Body of pancreas (tissue), 4 donors: ENCODE measurements at places on chromosomes 13 and 19. TPM values are rescaled to one million over a fixed set of nuclear protein-coding genes. Genes with fewer than 3 reads are reported as not detected.
A peak's percentile ranks its signal among the peaks of the same experiment; 100 is the strongest.

GRCh38 chr13:31967155-31967554 is 64.4 kb upstream of the FRY start:
- no peaks in the 10 kb centered on the region for H3K27me3 ChIP-seq
- no peak overlapping the region for H3K27ac ChIP-seq
- no peak for DNase-seq
- no peak overlapping the region for H3K4me3 ChIP-seq
- no peaks in the 10 kb centered on the region for H3K36me3 ChIP-seq

GRCh38 chr19:45814166-45814780 is 835 bp downstream of the RSPH6A start:
- no peak for DNase-seq
- H3K27ac ChIP-seq, result no peak overlapping the region
- no peaks in the 10 kb centered on the region for H3K36me3 ChIP-seq
- H3K4me3 ChIP-seq, result no peak overlapping the region
- H3K4me1 ChIP-seq, result peaks cover 6% of the 10 kb centered on the region

GRCh38 chr13:48404952-48405351 is 8.0 kb downstream of the LPAR6 start:
- no peak for DNase-seq
- no peaks in the 10 kb centered on the region for H3K36me3 ChIP-seq
- no peak overlapping the region for H3K4me3 ChIP-seq
- H3K27me3 ChIP-seq, result no peaks in the 10 kb centered on the region
- peaks cover 4% of the 10 kb centered on the region for H3K4me1 ChIP-seq
- H3K27ac ChIP-seq, result no peak overlapping the region

- no peak overlapping the region for H3K4me3 ChIP-seq
- no peaks in the 10 kb centered on the region for H3K36me3 ChIP-seq
These were observed 23.1 kb downstream of the CACNA1A start for GRCh38 chr19:13483215-13483614.

- no peak overlapping the region for H3K4me3 ChIP-seq
- DNase-seq, result no peak
- no peaks in the 10 kb centered on the region for H3K36me3 ChIP-seq
- H3K4me1 ChIP-seq, result no peaks in the 10 kb centered on the region
These were observed 73.1 kb downstream of the FLT1 start for GRCh38 chr13:28421676-28422410.

- H3K27me3 ChIP-seq, result no peaks in the 10 kb centered on the region
- H3K4me1 ChIP-seq, result no peaks in the 10 kb centered on the region
- H3K27ac ChIP-seq, result no peak overlapping the region
These were observed 25.6 kb upstream of the PCCA start for GRCh38 chr13:100063333-100063732.

GRCh38 chr19:7733376-7733775 is 1.5 kb upstream of the CLEC4G start:
- H3K27ac ChIP-seq, result no peak overlapping the region
- DNase-seq, result no peak
- no peaks in the 10 kb centered on the region for H3K4me1 ChIP-seq
- H3K27me3 ChIP-seq, result no peaks in the 10 kb centered on the region
- H3K36me3 ChIP-seq, result no peaks in the 10 kb centered on the region

- H3K4me3 ChIP-seq, result no peak overlapping the region
- H3K27ac ChIP-seq, result no peak overlapping the region
- H3K4me1 ChIP-seq, result no peaks in the 10 kb centered on the region
These were observed 16.8 kb downstream of the FPR2 start for GRCh38 chr19:51777570-51778462.

DNA sequence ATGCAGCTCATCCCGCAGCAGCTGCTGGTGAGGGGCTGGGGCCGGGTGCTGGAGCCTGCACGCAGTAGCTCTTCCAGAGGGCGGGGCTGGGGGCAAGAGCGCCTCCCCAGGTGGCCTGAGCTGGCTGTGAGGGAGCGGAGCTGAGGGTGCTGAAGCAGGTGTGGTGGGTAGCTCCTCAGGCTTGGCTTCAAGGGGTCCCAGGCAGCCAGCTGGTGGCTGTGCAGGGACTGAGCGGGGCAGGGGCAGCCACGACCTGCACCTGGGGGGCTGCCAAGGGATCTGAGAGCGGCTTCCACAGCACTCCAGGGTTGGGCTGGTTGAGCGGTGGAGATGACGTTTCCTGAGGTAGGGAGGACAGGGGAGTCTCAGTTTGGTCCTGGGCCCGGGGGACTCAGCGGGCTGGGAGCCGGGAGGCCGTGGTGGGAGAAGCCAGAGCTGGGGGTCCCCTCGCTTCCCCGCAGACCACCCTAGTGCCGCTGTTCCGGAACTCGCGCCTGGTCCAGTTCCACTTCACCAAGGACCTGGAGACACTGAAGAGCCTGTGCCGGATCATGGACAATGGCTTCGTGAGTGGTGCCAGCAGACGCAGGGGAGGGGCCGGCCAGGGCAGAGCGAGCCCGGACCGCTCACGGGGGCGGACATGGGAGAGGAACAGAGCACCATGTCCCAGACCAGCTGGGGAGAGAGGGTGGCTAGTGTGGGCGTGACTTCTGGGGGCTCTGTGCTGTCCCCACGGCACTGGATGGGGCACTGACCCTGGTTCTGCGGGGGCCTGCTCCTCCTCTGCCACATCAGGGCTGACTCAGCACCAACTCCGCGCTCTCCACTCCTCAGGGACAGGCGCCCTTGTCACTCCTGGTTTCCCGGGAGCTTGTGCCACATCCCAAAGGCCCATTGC is 7.4 kb downstream of the PTOV1 start:
- H3K36me3 ChIP-seq, result peaks cover 20% of the 10 kb centered on the region
- H3K27ac ChIP-seq, result no peak overlapping the region
- peaks cover 12% of the 10 kb centered on the region for H3K4me1 ChIP-seq
- no peak overlapping the region for H3K4me3 ChIP-seq

DNA sequence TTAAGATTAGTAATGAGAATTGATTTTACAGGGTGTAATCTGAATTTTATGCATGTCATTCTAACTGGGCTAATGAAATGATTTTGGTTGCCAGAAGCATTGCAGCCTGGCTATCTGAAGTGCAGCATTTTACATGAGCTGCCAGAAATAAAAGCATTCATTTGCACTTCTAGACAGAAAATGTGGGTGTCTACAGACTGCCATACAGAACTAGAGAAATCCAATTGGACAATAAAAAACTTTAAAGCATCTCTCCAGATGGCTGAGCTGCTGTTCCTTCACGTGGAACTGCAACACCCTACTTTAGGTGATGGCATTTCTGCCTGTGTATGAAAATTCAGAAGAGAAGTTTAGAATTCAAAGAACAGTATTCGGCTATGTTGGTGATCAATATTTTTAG is 450.1 kb upstream of the SLITRK1 start:
- no peak overlapping the region for H3K4me3 ChIP-seq
- no peak overlapping the region for H3K27ac ChIP-seq
- no peaks in the 10 kb centered on the region for H3K27me3 ChIP-seq
- no peak for DNase-seq
- no peaks in the 10 kb centered on the region for H3K36me3 ChIP-seq

- H3K27me3 ChIP-seq, result no peaks in the 10 kb centered on the region
- no peak overlapping the region for H3K4me3 ChIP-seq
- no peak overlapping the region for H3K27ac ChIP-seq
- no peaks in the 10 kb centered on the region for H3K36me3 ChIP-seq
- no peaks in the 10 kb centered on the region for H3K4me1 ChIP-seq
- DNase-seq, result no peak
These were observed 24.4 kb downstream of the MYO1F start for GRCh38 chr19:8552810-8553209.

GRCh38 chr13:40109351-40109844 is 453.9 kb downstream of the COG6 start:
- DNase-seq, result peak; percentile 17
- H3K27ac ChIP-seq, result no peak overlapping the region

CAPS gene
- 38.6 TPM for total RNA-seq

- no peaks in the 10 kb centered on the region for H3K27me3 ChIP-seq
- DNase-seq, result peak; percentile 62
- H3K36me3 ChIP-seq, result no peaks in the 10 kb centered on the region
- H3K4me3 ChIP-seq, result no peak overlapping the region
- peaks cover 39% of the 10 kb centered on the region for H3K4me1 ChIP-seq
- no peak overlapping the region for H3K27ac ChIP-seq
These were observed 8.1 kb downstream of the TIMM29 start for GRCh38 chr19:10936661-10937084.

DNA sequence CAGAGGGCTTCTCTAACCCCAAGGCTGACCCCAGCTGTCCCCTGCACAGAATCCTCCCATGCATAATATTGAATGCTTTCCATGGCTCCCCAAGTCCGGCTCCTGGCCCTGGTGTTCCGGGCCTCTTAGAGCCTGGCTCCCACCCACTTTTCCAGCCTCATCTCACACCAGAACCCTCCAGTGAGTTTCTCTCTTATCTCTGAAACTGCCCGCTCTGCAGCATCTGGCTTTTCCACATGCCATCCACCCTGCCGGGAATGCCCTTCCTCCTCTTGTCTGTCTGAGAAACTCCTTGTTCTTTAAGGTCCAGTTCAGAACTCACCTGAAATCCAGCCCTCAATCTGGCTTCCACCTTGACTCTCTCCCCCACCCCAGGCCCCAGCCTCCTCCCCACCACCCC is 6.8 kb downstream of the SYNGR4 start:
- no peak overlapping the region for H3K27ac ChIP-seq
- peaks cover 17% of the 10 kb centered on the region for H3K4me1 ChIP-seq
- no peak for DNase-seq
- H3K4me3 ChIP-seq, result no peak overlapping the region
- H3K36me3 ChIP-seq, result no peaks in the 10 kb centered on the region
- H3K27me3 ChIP-seq, result no peaks in the 10 kb centered on the region
